ENCODE measurements at places on chromosomes 13 and 19.

DNA sequence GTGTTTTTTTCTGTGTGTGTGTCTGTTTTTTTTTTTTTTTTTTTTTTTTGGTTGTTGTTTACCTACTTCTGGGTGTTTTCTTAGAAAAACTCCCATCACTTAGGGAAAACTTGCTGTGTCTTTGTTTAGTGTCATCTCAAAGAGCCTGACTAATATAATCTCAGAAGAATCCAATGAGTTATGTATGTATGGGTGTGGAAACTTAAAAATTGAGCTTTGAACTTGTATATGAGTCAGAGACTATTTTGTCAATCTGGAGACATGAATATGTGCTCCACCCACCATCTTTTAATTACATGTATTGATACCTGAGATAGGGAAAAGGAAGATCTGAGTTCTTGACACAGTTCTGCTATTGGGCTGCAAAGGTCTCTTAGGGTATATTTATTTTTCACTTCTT is 140.7 kb upstream of the SPRY2 start:
- no peak for DNase-seq

- no peak for DNase-seq
Measured at GRCh38 chr13:99384468-99384867, 77.3 kb upstream of the GPR183 start.

GRCh38 chr13:89832827-89833226 is 1514.7 kb upstream of the MIR17HG start:
- DNase-seq = no peak

GRCh38 chr13:110664041-110664440 is 41.9 kb downstream of the CARS2 start:
- DNase-seq = no peak

- DNase-seq = no peak
Measured at GRCh38 chr19:32427536-32427935, 22.0 kb downstream of the DPY19L3 start.

DNA sequence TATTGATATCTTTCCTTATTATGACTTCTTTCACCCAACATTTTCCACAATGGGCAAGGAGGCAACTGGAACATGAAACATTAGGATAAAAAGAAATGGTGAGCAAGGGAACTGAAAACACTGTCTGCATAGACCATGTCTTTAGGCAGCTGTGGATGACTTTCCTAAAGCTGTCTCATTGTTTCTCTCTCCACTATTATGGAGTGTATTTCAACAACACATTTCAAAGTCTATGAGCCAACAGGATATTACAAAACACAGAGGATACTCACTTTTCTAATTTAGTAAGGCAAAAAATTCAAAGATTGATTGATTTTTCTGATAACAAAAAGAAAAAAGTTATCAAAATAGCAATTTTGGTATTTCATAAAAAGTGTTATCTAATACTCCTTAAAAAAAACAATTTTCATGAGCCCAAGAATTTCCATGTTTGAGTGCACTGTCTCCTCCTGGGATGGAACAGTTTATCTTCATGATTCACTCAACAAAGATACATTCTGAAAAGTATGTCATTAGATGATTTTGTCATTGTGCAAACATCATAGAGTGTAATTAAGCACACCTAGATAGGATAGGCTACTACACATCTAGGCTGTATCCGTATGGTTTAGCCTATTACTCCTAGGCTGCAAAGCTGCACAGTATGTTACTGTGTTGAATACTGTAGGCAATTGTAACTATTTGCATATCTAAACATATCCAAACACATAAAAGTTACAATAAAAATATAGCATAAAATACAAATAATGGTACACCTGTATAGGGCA is 1568.4 kb downstream of the SLITRK5 start:
- no peak for DNase-seq

DNA sequence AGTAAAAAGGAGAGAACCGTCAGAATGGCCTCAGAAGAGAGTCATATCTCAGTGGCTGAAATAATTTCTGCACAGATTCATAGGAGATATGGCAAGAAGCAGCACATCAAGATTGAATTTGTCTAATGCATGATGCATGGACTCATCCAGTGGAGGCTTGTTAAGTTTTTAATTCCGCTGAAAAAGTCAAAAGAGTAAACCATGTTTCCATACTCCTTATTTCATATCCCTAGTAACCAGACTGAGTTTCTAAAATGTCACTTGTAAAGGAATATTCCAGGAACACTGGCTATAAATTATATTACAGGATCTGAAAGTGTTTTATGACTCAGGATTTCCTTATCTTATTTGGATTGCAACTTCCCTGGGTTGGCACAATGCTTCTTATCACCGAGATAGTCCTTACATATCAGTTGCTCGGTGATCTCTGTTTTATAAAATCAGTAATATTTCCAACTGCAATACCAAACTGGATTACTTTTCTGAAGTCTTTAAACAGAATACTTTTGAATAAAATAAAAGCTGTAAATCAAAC is 180.2 kb upstream of the TSC22D1 start:
- DNase-seq = no peak

DNA sequence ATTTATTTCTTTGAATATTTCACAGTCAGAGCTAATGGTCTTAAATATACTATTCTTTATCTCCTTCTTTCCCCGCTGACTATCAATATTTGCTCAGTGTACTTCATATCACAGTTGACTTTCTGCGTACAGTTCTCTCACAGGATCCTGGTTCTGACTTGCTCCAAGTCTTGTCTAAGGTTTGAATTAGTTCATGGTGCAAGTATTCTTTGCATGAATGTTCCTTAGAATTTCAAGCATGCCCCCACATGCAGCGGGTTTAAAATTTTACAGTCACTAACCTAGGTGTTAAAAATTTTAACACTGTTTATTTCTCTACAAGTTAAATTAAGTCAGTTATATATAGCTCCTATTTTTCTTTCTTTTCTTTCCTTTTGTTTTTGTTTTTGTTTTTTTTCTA is 20.8 kb upstream of the KLF12 start:
- no peak for DNase-seq

- no peak for DNase-seq
Measured at GRCh38 chr13:26458196-26458749, 99.2 kb upstream of the WASF3 start.

GRCh38 chr13:99941086-99941485 is 30.5 kb downstream of the ZIC5 start:
- no peak for DNase-seq

- no peak for DNase-seq
Measured at GRCh38 chr13:51523082-51523518, 61.2 kb upstream of the WDFY2 start.

GRCh38 chr13:75426421-75426820 is 55.5 kb downstream of the TBC1D4 start:
- DNase-seq = no peak

DNA sequence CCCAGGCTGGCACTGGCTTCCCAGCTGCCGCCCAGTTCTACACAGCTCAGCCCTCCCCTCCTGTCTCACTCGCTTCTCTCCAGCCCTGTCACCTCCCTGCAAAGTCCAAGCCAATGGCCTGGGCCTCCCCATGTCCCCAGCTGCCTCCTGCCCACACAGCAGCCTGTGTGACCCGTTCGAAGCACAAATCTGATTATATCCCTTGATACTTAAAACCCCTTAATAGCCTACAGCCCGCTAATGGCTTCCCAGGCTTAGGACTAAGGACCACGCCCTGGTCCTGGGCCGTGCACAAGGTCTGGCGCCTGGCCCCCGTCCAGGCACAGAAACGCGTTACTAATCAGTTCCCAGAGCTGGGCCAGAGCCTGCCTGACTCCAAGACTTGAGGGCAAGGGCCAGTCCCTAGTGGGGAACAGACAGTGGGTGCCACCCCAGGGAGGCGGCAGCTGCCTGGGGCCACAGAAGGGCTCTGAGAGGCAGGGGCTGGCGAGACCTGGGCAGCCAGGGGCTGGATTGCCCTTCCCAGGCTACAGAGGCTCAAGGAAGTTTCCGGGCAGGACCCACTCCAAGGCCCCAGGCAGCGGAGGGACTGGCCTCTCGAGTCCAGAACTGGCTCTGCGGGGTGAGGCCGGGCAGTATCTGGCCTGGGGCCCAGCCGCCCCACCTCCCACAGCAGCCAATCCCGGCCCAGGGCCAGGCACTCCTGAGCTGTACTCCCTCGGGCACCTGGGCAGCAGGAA is 10.4 kb downstream of the XAB2 start:
- no peak for DNase-seq

GRCh38 chr13:51637852-51638215 is 53.6 kb downstream of the WDFY2 start:
- DNase-seq = no peak

DNA sequence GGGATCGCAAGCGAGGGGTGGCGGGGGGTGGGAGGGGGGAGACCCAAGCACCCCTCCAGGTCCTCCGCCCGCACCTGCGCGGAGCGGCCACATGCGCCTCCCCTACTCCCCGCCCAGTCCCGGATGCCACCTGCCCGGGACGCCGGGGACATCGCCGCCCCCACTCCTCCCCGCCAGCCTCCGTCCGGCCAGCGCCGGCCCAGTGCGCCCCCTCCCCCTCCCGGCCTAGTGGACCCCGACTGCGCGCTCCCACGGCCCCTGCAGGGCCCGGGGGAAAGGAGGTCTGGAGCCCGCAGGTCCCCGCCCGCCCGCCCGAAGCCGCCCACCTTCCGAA is 263 bp downstream of the RHPN2 start:
- DNase-seq = no peak

DNA sequence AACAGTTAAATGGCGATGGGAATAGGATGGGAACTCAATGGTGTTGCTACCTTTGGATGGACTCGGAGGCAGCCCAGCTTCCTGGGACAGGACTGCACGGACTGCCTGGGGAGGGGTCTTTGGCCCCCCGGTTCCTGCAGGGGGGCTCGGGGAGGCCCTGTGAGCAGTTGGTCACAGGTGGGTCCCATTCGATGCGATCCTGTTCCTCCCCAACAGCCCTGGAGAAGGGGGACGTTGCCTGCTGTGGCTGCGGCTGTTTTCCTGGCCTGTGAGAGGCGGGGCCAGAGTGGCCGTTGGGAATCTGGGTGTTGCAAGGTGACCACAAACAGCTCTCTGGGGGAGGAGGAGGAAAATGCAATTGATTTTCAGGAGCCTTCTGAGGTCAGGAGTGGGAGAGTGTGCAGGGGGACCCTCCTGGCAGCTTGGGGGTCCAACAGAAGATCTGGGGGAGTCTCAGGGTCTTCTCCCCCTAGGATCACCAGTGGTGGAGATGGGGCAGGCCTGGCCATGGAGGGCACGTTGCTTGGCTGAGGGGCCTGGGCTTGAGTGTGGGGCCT is 1.9 kb upstream of the PLPPR3 start:
- no peak for DNase-seq

- peak; percentile 83 for DNase-seq
Measured at GRCh38 chr19:15264061-15264932, 32.0 kb upstream of the EPHX3 start.

- DNase-seq = peak; percentile 77
Measured at GRCh38 chr19:41324921-41325639, 15.1 kb downstream of the CCDC97 start.

DNA sequence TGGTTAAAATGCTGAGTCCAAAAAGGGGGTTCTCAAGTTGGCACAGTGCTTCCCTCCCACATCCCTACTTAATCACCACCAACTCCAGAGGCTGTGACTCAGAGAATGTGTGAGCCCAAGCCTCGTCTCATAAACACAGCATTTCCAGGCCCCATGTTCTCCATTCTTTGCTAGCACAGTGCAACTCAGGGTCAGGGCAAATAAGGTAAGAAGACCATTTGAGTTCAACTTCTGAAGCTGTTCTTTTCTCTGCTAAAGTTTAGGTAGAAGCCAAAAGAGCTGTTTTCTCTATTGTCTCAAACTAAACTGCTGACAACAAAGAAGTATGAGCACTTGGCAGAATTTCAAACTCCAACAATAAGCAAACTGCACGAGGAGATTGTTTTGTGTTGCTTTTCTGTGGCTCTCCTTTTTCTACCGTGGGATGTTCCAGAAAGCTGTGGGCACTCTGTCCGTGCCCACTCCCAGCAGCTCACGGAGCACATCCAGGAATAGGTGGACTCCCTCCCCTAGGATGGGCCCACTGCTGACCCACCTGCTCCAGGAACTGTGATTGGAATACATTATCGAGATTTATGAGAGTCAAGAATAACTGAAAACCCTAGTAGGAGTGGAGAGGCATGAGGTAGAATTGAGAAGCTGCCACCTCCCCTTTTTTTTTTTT is 494.3 kb downstream of the COG6 start:
- DNase-seq = no peak

- no peak for DNase-seq
Measured at GRCh38 chr13:51746802-51747201, 57.2 kb downstream of the DHRS12 start.

DNA sequence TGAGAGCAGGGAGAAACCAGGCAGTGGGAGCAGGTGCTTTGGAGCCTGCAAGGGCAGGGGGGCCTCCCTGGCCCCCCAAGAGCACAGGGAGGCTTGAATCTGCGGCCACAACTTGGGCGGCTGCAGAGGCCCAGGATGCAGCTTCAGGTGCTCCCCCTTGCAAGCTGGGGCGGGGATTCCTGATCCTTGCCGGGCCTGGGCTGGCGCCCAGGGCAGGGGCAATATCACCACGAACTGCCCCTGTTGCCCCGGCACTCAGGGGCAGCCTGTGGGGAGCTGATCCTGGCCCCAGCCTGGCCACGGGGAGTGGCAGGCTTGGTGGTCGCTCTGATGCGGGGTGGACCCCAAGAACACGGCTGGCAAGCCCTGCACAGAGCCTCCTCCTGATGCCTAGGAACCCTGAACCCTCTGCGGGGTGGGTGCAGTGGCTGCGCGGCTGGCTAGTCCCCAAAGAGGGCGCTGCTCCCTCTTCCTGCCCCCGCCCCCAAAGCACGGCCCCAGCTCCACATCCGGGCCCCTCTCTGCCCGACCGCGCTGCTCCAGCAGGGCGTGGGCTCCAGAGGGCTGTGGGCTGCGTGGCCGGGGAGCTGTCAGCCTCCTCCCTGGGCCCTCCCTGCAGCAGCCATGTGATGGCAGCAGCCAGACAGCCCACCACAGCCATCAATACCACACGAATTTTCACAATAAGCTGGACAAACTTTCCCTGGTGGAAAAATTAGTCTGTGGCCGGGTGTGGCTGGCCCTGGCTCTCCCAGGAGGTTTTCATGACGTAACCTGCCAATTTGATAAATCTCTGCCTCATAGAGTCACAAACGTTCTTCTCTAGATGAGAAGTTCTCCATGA is 21.0 kb downstream of the TNFSF9 start:
- no peak for DNase-seq

GRCh38 chr13:96020155-96020575 is 33.0 kb downstream of the UGGT2 start:
- DNase-seq = peak; percentile 56

All from right forelimb (tissue), 1 donor.